ENCODE measurements at places on chromosomes 12 and 14.

DNA sequence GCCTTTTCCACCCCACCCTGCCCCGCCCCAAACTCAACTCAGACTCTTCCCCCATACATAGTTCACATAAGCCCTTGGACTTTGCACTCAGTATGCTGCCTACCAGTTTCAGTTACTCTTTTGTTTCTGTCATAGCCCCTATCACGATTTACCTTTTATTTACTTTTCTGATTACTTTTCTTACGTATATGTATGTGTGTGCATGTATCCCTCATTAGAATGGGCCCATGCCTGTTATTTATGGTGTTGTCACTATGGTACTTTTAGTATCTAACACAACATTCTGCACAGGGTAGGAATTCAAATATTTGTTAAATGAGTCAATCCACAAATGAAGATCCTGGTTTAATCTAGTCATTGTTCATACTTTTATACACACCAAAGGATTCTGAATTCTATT lies 16.5 kb upstream of the LUM start:
- DNase-seq = no peak

DNA sequence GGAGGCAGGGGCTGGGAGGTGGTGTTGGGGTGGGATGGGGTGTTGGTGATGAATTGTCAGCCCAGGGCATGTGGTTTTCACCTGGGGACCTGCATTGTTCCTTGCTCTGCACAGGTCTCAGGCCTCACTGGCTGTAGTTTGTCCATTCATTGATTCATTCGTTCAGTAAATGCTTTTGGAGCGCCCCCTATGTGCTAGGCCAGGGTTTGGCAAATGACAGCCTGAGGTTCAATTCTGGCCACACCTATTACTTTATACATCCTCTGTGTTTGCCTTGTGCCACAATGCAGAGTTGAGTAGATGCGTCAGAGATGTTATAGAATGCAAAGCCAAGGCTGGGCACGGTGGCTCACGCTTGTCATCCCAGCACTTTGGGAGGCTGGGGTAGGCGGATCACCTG lies 4.7 kb downstream of the ADCK1 start:
- no peak for DNase-seq

DNA sequence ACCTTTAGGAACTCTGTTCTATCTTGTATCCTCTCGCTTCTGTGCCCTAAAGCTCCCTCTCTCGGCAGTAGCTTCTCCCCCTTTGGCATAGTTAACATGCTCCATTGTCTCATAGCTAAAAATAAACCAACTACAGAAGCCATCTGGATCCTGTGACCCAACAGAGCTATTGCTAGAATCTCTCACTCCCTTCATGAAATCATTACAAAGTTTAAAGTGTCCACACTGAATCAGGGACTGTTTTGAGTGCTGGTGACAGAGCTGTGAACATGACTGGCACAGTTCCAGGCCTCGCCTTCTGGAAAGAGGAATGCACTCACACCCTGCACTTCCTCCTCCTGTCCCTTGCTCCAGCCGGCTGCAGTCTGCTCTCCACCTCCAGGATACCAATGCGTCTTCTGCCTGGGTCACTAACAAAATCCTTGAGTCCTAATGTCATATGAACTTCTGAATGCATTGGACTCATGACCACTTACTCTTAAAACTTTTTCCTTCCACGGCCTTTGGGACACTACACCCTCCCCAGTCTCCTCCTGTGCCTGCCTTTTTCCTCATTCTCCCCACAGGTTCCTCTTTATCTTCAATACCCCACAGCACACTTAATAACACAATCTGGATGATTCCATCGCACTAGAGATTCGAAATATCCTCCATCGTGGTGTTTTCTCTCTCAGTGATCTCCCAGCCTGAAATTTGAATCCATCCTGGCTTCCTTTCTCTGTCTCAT lies 13.2 kb downstream of the PLBD1 start:
- DNase-seq = peak; percentile 65

GRCh38 chr14:96626916-96627315 lies 124.7 kb downstream of the PAPOLA start:
- DNase-seq = no peak

DNA sequence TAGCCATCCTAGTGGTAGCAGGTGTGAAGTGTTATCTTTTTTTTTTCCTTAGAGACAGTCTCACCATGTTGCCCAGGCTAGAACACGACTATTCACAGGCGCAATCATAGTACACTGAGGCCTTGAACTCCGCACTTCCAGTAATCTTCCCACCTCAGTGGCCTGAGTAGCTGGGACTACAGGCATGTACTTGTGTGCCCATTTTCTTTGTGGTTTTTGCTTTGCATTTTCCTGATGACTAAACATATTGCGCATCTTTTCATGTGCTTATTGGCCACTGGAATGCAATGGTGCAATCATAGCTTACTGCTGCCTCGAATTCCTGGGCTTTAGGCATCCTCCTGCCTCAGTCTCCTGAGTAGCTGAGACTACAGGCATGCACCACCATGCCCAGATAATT lies 33.3 kb upstream of the GCH1 start:
- DNase-seq = no peak

DNA sequence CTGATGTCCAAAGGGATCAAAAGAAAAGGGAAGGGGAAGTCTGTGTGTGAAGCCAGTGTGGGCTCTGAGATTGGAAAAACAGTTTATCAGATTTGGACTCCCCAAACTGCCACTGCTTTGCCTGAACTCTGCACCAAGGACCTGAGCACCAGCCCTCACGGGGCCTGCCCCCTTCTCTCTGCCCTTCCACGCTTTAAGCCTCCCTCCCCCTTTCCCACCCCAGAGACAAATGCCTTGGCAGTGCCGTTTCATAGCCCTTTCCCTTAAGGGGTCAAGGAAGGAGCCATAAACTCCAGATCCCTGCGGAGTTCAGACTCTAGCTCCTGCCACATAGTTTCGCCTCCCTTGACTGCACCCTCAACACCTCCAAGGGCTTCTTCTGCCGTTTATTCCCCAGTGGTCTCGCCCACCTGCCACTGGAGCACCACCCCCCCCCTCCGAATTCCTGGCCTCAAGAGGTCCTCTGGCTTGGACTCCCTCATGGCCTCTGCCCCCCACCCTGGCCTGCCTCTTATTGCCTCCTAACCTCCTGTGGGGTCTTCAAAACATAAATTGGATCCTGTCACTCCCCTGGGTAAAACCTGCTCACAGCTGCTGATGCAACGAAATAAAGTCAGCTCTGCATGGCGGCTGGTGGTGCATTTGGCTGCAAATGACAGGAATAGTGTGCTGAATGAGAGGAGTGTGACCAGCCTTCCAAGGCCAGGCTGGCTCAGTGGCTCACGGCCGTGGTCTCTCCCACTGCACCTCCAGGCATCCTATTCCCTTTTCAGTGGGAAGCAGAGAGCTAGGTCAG lies 18.8 kb downstream of the SLC25A29 start:
- no peak for DNase-seq

DNA sequence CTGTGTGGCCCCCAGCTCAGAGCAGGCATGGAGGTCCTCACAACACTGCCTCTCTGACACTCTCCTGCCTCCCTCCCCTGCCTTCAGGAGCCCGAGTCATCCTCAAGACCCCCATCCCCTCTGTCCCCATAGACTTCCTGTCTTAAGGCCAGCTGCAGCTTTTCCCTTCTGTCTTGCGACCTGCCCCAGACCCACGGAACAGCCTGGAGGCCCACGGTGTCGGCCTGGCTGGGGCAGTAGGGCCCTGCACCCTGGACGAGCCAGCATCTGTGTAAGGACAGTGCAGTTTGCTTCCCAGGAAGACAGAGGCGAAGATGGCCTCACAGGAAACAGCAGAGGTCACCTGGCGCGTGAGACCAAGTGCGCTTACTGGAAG lies 9.7 kb downstream of the TEDC1 start:
- DNase-seq = no peak

- no peak for DNase-seq
Measured at GRCh38 chr12:61758661-61759060, 501.5 kb upstream of the USP15 start.

DNA sequence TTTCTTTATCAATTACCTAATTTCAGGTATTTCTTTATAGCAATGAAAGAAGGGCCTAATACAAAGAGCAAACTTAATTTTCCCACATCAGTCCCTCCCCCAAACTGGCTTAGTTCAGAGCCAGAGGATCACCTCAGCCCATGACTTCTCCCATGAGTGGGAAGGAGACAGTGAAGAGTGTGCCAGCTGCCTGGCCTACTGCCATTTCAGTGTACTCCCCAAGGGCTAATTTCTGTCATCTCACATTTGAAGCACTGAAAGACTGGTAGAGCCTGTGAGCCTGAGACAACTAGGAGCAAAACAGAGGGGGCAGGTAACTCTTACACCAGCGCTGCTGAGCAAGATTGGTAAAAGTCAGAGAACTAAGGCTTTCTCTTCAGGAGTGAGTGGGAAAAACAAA lies 29.1 kb upstream of the ADAM20 start:
- no peak for DNase-seq

GRCh38 chr14:104383088-104383995 lies 196.2 kb upstream of the C14orf180 start:
- DNase-seq = peak; percentile 7

DNA sequence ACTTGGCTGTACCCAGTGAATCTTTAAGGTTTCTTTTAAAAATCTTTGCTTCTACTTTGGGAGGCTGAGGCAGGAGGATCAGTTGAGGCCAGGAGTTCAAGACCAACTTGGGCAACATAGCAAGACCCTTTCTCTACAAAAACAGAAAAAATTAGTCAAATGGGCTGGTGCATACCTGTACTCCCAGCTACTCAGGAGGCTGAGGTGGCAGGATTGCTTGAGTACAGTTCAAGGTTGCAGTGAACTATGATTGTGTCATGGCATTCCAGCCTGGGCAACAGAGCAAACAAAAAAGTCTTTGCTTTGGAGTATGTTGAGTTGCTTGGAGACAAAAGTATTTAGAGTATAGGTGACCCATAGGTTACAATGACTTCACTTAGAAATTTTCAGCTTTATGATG lies 6.2 kb upstream of the DDX55 start:
- no peak for DNase-seq

DNA sequence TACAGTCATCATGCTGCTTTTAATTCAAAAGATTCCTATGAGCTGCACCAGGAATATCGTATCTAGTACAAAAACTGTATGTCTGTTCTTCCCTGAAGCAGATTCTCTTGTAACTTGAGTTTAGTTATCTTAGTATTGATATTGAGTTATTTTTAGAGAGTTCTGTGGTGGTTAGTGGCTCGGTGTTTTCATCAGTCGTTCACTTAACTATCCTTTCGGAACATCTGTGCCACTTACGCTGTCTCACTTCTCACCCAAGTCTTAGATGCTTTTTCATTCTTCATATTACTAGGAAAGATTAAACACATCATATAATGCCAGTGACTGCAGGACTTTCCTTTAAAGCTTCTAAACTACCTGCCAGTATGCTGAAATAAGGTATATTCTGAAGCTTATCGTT lies 251.0 kb downstream of the FBXL14 start:
- DNase-seq = no peak

DNA sequence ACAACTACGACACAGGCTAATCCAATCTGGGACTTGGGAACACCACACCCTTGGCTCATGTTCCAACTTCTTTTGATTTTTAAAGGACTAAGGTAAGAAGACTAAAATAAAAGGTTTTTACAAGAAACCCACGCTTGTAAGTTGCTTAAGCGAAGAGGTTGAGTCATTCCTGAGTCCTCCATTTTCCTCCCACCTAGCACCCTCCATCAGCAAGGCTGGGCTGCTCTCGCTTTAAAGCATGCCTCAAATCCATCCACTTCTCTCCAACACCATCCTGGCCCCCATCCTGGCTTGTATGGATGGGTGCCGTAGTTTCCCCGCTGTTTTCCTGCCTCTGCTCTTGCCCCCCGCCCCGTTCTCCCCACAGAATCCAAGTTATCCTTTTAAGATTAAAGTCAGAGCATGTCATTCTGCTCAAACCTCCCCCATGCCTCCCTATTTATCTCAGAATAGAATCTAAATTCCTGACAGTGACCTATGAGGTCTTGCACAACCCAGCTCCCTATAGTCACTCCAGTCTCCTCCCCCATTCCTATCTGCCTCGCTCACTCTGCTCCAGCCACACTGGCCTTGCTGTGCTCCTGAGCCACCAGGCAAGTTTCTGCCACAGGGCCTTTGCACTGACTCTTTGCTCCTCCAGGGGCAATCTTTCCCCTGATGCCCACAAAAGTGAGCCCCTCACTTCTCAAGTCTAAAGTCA lies 34.5 kb downstream of the SCARB1 start:
- DNase-seq = no peak

GRCh38 chr14:29240066-29240465 lies 473.5 kb downstream of the FOXG1 start:
- no peak for DNase-seq

DNA sequence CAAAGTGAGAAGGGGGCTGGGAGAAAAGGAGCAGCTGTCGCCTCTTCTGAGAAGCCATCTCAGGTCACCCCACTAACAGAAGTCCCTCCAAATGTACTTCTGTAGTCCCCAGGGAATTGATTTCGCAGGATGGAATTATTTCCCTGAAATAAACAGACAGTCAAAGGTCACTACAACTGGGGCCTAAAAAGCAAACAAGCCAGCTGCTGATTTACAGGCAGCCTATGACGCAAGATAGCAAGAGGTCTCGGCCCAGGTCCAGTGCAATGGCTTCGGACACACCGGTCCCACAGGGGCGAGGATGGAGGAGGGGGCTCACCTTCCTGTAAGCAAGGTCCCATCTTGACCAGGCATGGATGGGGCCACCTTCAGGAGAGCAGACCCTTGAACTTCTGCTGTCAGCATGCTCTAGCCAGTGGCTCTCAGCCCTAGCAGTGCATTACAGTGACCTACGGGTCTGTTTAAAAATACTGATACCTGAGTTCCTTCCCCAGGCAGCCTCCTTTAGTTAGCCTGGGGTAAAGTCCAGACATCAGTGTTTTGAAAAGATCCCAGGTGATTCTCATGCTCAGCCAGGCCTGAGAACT lies 18.1 kb downstream of the NUAK1 start:
- DNase-seq = no peak

DNA sequence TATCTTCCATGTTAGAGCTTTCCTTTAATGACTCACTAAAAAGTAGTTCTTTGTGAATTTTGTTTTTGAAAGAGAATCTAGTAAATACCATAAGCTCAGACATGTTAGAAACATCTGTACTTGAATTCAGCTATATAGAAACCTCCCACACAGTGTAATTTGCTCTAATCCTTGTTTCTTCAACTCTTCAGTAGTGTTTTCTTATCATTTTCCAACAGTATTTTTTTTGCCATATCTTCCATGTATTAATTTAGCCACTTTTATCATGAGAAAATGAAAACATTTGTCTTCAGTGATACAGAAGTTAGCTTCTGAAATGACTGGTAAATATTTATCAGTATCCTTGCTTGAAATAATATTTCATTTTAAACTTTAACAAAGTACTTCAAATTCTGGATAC lies 73.6 kb downstream of the ARID2 start:
- DNase-seq = no peak
